Stimulated activated CD4-positive, alpha-beta T cell treated with anti-CD3 and anti-CD28 coated beads, Interleukin-15, amount 100 ng/mL, for 1 hour (primary cell): ENCODE measurements at places on chromosomes 6 and 20.

DNA sequence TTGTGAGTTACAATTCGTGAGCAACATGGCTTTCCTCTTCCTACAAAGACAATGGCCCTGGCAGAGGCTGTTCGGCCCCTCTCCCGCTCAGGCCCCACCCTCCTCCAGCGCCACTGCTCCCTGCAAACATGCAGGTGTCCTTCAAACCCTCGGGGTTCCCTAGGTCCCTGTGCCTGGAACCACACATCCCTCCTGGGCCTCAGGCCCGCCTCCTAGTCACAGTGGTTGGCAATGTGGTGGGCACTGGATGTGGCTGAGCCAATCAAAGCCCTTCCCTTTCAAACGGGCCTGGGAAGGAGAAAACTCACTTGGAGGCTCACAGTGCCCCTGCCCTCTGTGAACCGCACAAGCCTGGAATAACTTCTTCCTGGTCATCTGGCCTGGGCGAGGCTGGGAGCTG, 147.2 kb downstream of the TFAP2C start:
- no peak for DNase-seq

DNA sequence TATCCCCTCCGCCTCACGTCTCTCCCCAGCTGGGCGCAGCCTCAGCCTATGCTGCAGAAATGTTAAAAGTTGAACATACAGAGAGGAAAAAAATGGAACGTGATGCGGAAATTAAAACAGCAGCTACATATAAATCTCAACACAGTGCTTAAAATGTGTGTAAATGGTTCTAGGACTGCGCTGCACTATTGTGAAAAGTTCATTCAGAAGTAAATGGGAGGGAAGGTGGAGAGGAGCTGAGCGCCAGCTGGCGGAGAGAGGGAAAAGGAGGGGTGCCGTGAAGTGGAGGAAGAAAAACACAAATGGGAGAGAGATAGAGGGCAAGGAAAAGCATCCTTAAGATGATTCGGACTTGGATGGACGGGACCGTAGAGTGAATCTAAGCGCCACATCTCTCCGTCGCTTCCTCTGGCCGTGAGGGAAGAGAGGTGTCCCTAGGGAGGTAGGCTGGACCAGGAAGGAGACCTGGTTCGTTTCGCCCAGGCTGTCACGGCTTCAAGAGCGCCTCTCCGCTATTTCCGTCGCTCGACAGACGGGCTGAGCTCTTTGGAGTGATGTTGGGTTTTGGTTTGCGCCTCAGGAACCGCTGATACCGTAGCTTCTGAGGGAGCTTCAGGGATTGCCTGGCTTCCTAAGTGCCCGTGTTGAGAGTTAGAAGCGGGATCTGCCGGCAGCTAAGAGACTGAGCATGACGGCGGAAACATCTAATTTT, 113.7 kb downstream of the TRIM27 start:
- DNase-seq, result no peak

GRCh38 chr6:116386581-116387299, 16.0 kb downstream of the DSE start:
- no peak for DNase-seq

DNA sequence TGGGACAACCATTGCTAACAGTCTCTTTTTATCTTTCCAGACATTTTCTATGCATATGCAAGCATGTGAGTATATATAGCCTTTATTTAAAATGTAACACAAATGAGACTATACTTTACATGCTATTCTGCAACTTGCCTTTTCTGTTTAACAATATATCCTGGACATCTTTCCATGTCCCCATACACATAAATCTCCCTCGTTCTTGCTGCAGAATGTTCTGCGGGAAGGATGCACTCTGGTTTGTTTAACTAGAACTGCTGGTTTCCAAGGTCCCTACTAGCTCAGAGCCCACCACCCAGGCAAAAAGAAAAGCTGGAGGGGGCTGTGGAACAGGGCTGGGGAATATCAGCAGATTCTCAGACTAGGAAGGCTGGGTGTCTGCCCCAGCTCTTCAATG, 35.2 kb upstream of the CCDC167 start:
- DNase-seq, result no peak

DNA sequence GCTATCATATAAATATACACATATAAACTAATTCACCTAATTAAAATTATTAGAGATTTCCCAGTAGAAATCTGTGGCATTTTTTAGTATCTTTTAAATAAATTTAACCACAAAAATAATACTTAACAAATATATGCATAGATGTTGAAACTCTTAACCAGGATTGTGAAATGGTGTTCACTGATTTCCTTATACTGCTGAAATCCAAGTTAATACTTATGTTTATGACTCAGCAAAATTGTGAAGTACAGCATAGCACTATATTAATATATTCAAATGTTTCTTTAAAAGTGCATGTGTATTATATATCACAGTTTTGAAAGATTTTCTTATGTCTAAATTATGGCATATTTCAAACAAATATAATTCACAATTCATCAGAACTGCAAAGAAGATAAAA, 328.2 kb upstream of the MANEA start:
- no peak for DNase-seq

DNA sequence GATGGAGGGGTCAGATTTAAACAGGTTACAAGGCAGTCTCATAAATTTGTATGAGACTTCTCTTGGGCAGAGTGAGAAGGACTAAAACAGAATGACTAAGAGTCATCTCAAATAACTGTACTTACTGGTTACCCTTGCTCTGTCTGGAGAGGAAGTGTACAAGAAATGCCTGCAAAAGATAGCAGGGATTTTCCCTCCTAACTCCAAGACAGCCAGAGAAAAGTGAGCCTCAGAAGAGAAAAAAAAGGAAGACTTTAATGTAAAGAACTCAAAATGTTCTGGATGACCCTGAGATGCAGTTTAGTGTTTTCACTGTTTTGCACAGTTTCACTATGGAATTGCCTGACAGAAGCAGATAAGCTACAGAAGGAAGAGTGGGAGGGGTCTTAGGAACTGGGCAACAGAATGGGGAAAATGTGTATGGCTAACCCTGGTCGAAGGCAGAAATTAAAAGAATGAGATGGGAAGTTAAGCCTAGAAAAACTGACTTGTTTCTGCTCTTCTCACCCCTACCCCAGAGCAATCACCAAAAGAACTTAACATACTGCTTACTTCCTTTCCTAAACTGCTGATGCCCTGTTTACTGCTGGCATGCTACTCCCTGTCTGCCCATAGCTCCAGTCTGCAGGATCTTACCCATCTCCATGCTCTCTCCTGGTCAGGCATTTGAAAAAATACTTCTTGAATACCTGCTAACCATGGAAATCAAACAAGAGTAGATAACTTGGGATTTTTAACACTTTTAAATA, 98.1 kb upstream of the MARCKS start:
- DNase-seq, result no peak

GRCh38 chr6:140567466-140567865, 1193.0 kb upstream of the CITED2 start:
- no peak for DNase-seq

DNA sequence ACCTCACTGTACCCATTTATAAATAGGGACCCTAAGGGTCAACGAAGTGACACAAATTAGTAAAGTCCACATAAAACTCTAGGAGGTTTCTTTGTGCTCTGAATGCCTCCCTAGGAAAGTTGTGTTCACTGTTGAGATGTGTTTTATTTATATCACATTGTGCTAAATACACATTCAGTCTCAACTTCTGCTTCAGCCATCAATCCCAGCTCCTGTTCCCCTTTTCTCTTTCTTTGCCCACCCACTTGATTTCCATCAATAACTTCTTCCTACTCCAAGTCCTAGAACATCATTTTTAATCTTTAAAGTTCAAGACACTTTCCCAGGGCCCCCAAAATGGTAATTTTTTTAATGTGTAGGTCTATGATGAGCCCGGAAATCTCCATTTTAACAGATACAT, 208.3 kb upstream of the RAB32 start:
- DNase-seq, result no peak

GRCh38 chr20:60447703-60448102, 489.5 kb downstream of the CDH26 start:
- DNase-seq, result no peak

DNA sequence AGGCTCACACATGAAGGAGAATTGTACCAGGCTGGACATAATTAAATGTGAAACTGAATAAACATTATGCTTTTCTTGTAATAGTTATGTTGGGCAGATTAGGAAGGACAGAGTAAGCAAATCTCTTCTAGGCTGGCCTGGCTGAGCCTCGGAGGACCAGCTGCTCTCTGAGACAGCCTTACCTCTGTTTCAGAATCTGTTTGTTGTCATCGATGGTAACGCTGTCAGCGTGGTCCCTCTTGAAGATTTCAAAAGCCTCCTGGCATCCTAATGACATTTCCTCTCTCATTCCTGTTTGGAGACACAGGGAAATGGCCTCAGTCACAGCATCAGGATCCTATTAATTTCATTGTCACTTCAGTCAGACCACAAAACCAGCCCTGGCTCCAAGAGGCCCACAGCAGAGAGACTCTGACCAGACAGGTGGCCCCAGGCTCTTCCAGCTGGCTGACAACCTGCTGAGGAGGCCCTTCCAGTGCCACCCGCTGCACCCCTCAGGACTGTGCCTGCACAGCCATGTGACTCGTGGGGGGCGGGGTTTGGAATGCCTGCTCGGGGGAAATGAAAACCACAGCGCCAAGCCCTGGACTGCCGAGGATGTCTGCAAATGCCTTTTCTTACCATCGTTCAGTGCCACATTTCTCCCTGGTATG, 108.5 kb upstream of the KCNK16 start:
- DNase-seq, result no peak

DNA sequence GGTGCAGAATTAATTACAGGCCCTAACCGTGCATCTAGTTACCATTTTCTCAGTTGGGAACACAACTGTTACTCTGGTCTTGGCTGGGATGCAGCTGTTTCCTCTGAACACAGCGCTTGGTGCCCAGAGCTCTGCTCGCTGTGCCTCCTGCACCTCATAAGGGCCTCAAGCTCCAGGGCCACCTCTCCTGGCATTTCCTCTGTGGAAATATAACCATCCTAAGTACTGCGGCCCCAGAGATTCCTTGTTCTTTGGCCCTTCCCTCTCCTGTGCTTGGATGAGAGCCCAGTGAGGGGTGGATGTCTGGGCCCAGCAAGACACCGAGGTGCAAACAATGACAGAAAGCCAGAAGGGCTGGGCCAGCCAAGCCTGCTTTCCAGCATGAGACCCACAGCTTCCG, 169.9 kb upstream of the CST7 start:
- no peak for DNase-seq

DNA sequence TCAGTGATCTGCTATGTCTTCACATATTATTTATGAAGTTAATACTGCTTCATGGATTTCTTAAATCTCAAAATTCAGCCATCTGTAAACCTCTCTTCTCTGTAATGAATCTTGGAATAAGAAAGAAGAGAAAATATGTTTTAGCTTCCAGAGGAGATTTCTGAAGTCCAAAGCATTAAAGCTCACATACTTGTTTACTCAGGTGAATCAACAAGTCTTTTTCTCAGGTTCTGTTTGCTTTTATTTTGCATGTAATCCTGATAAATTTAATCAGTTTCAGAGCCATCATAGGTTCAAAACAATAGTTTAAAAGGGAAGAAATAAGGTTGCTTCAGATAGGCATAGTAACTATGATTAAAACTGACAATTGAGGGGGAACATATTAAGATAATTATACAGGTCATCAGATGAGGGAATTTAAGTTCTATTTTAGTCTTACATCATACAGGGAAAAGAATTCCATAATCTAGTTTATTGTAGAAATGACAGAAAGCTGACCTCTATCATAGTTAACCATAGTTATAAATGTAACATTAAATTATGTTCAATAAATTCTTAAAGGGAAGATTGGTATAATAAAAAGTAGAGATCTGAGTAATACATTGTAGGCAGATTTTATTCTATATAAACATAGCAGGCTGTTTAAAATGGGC, 716.2 kb downstream of the EYS start:
- no peak for DNase-seq

DNA sequence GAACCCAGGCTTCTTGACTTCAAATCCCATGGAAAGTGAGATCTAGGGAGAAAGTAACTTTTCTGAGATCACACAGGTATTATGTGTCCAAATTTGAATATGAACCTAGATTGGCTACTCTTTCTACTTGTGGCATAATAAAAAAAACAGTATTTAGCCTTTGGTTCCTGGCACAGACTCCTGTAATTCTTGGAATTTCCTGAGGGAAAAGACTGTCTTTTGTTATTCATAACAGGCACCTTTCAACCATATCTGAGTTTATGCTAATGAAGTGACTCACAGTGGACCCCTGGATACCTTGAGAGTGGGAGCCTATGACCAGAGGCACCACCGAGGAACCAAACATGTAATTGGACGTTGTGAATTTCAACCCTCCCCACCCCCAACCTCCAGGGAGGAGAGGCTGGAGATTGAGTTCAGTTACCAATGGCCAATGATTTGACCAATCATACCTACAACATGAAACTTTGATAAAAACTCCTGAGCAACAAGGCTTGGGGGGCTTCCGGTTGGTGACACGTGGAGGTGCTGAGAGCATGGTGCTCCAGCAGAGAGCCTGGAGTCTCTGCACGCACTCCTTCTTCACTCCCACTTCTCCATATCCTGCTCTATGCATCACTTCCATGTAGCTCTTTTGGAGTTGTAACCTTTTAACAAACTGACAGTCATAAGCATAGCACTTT, 48.8 kb downstream of the LAMA4 start:
- DNase-seq, result no peak

- no peak for DNase-seq
Measured at GRCh38 chr20:10864076-10864672, 190.4 kb upstream of the JAG1 start.

GRCh38 chr6:43644940-43645612, at the start of gene RSPH9:
Gene RSPH9 (plus strand): TSS chr6:43645036. CDS start chr6:43645099, 63 bp downstream.
- DNase-seq, result no peak

- no peak for DNase-seq
Measured at GRCh38 chr20:31901615-31902014, 31.2 kb downstream of the TTLL9 start.

- DNase-seq, result no peak
Measured at GRCh38 chr6:75446241-75446880, 47.2 kb downstream of the FILIP1 start.

DNA sequence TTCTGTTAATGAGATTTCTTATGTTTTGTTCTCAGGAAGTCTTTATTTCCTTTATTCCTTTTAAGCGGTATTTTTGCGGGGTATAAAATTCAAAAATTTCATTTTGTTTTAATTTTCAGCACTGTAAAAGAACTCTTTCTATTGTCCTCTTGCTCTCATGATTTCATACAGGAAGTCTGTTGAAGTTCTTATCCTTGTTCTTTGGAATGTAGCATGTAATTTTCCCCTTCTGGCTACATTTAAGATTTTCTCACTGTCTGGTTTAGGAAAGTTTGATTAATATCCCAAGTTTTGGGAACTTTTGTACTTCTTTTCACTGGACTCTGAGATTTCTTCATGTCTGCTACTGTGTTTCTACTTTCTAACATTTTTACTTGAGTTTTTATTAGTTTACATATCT, 581.4 kb upstream of the GJE1 start:
- DNase-seq, result no peak

- DNase-seq, result no peak
Measured at GRCh38 chr6:168150551-168151320, 71.7 kb upstream of the FRMD1 start.

GRCh38 chr6:136371959-136372358, 82.3 kb upstream of the BCLAF1 start:
- DNase-seq, result no peak
